Tibial nerve (tissue), 4 donors: ENCODE measurements at places on chromosomes 1 and 21.
A peak's percentile ranks its signal among the peaks of the same experiment; 100 is the strongest.

- no peak overlapping the region for H3K4me3 ChIP-seq
- H3K27ac ChIP-seq: no peak overlapping the region
- H3K27me3 ChIP-seq: no peaks in the 10 kb centered on the region
- H3K36me3 ChIP-seq: peaks cover 35% of the 10 kb centered on the region
These were observed 42.1 kb upstream of the CFHR3 start for GRCh38 chr1:196732526-196732925.

GRCh38 chr1:47524272-47524671 lies 86.4 kb downstream of the FOXD2 start:
- H3K27ac ChIP-seq: no peak overlapping the region
- H3K4me1 ChIP-seq: no peaks in the 10 kb centered on the region
- DNase-seq: no peak
- no peaks in the 10 kb centered on the region for H3K36me3 ChIP-seq
- H3K27me3 ChIP-seq: no peaks in the 10 kb centered on the region

- H3K4me1 ChIP-seq: peaks cover 50% of the 10 kb centered on the region
- H3K4me3 ChIP-seq: peak overlapping the region; percentile 61
- peak; percentile 73 for DNase-seq
- no peaks in the 10 kb centered on the region for H3K27me3 ChIP-seq
These were observed 10.9 kb downstream of the IRF2BP2 start for GRCh38 chr1:234598974-234599616.

DNA sequence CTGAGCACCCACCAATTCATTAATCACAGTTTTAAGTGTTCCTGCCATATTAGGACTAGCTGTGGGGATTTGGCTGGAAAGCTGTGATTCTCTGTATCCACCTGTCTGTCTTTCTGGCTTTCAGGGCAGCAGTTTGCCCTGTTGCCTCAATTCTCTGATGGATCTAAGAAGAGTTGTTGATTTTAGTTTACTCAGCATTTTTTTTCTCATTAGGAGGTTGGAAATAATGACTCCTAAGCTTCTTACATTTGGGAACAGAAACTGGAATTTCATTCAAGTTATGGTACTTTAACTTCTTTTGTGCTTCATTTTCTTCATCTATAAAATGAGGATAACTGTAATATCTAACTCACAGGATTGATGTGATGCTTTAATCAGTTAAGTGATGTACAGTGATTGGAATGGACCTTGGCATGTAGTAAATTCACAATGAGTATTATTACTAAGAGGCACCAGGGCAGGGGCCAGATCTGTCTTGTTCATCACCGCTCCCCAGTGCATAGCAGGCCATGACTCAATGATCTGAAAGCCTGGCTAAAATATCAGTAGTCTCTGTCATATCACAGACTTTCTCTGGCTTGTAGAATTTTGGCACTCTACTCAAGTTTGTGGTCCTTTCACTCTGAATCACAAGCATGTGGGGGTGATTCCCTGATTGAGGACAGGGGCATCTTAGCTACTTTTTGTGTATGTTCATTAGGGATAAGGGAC lies 51.4 kb upstream of the GREM2 start:
- H3K27ac ChIP-seq: no peak overlapping the region
- no peak overlapping the region for H3K4me3 ChIP-seq
- no peaks in the 10 kb centered on the region for H3K4me1 ChIP-seq
- no peak for DNase-seq

GRCh38 chr1:227449051-227449450 lies 114.3 kb upstream of the ZNF678 start:
- no peak overlapping the region for H3K27ac ChIP-seq
- DNase-seq: no peak
- no peaks in the 10 kb centered on the region for H3K4me1 ChIP-seq
- no peaks in the 10 kb centered on the region for H3K36me3 ChIP-seq

- H3K27me3 ChIP-seq: no peaks in the 10 kb centered on the region
- H3K4me1 ChIP-seq: no peaks in the 10 kb centered on the region
- H3K27ac ChIP-seq: no peak overlapping the region
- no peak overlapping the region for H3K4me3 ChIP-seq
- H3K36me3 ChIP-seq: no peaks in the 10 kb centered on the region
These were observed 89.9 kb upstream of the LBR start for GRCh38 chr1:225517697-225518096.

DNA sequence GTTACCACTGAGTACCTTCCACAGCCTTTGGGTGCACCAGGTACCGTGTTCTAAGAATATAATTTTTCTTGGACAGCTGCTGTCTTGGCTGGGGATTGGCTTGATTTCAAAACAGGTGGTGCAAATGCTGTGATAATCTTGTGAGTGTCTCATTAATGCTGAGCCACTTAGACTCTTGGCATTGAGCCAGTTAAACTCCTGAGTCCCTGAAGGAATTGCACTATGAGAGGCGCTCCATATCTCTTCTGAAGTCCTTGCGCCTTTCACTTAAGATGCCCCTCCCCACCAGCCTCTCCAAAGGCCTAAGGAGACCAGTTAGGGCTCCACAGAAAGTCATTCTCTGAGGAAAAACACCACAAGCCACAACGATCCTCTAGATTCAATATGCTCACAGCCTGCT lies 51.0 kb downstream of the BACH1 start:
- H3K4me3 ChIP-seq: no peak overlapping the region
- no peak overlapping the region for H3K27ac ChIP-seq
- H3K36me3 ChIP-seq: peaks cover 28% of the 10 kb centered on the region
- peaks cover 22% of the 10 kb centered on the region for H3K4me1 ChIP-seq
- DNase-seq: no peak
- H3K27me3 ChIP-seq: no peaks in the 10 kb centered on the region

DNA sequence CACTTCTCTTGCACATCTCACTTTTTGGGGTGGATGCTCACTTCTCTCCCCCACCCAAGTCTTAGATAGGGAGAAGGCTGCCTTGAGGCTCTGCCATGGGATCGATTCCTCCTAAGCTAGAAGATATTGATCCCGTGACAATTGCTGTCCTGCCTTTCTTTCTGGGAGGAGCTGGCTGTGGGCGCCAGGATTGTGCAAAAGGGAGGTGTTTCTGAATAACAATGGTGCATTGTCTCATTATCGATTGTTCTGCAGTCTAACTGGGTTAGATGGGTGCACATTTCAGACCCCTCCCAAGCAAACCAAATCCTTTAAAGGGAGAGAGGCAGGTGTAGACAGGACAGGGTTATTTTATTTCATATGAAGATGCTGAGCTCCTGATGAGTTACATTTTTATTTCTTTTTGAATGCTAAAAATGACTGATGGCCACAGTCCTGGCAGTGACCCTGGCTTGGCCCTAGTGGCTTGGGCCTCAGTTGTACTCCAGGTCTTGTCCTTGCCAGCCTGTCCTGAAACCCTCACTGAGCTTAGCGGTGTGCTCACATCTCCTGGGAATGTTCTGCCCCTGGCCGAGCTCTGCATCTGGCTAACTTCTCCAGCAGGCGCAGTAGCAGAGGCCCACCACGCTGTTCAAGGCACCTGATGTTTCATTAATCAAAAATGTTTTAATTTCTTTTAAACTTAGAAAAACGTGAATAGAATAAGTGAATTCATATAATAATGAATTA lies 99.0 kb upstream of the KAZN start:
- no peak overlapping the region for H3K27ac ChIP-seq
- no peak for DNase-seq
- no peaks in the 10 kb centered on the region for H3K36me3 ChIP-seq
- no peak overlapping the region for H3K4me3 ChIP-seq

DNA sequence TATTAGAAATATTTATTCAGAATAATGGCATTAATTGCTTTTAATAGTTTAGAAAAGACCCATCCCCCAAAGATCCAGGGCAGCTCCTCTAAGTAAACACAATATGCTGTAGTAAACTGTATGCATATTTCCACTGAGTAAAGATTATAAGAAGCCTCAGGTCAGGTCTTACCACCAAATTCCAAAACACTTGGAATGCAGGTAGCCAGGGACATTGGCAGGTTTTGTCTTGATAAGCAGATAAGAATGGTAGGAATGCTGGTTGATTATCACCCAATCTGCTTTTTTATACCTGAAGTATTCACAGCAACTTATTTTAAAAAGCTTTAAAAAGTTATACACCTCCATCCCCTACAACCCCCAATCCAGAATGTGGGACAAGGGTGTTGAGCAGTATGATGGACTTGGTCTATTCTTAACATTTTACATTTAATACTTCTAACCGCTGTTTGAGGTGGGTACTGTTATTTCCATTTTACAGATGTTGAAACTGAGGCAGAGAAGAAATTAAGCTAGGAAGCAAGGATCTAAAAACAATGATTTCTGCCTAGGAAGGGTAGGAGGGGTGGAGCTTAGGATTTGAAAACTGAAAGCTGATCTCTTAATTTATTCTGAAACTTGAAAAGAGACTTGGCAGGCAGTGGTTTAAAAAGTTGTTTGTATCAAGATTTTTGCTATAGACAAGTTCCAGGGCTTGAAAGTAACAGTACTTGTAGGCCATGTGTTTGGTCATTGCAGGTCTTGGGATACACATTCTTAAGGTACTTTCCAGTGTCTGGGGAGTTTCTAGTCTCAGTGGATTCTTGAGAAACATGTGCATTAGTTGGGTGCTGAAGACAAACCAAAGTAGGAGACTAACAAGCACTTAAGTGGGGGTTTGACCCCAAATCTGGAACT lies 15.6 kb upstream of the THEM4 start:
- H3K27me3 ChIP-seq: peaks cover 2% of the 10 kb centered on the region
- H3K4me3 ChIP-seq: no peak overlapping the region
- H3K27ac ChIP-seq: no peak overlapping the region
- no peaks in the 10 kb centered on the region for H3K36me3 ChIP-seq
- DNase-seq: no peak
- no peaks in the 10 kb centered on the region for H3K4me1 ChIP-seq

GRCh38 chr1:103373991-103374390 lies 151.5 kb upstream of the RNPC3 start:
- H3K4me3 ChIP-seq: no peak overlapping the region
- H3K27ac ChIP-seq: no peak overlapping the region
- no peak for DNase-seq

- no peak overlapping the region for H3K4me3 ChIP-seq
- H3K27me3 ChIP-seq: no peaks in the 10 kb centered on the region
- peaks cover 4% of the 10 kb centered on the region for H3K36me3 ChIP-seq
- no peak for DNase-seq
These were observed 2.8 kb downstream of the TARBP1 start for GRCh38 chr1:234476172-234476571.

- no peak for DNase-seq
- H3K36me3 ChIP-seq: no peaks in the 10 kb centered on the region
- peak overlapping the region; percentile 86 for H3K27ac ChIP-seq
- H3K4me3 ChIP-seq: peak overlapping the region; percentile 42
- no peaks in the 10 kb centered on the region for H3K27me3 ChIP-seq
- no peaks in the 10 kb centered on the region for H3K4me1 ChIP-seq
These were observed 36.0 kb downstream of the GPR3 start for GRCh38 chr1:27428316-27429028.

GRCh38 chr21:43332861-43333297 lies 94.1 kb downstream of the SIK1 start:
- H3K4me1 ChIP-seq: no peaks in the 10 kb centered on the region
- H3K27ac ChIP-seq: peak overlapping the region; percentile 83
- H3K36me3 ChIP-seq: no peaks in the 10 kb centered on the region
- H3K4me3 ChIP-seq: no peak overlapping the region

- H3K36me3 ChIP-seq: no peaks in the 10 kb centered on the region
- DNase-seq: no peak
- no peaks in the 10 kb centered on the region for H3K4me1 ChIP-seq
- H3K27me3 ChIP-seq: no peaks in the 10 kb centered on the region
These were observed 285.7 kb upstream of the ZP4 start for GRCh38 chr1:238176441-238176840.

GRCh38 chr1:207397525-207397926 lies 56.6 kb upstream of the CR2 start:
- DNase-seq: no peak
- no peak overlapping the region for H3K4me3 ChIP-seq
- no peaks in the 10 kb centered on the region for H3K4me1 ChIP-seq
- H3K36me3 ChIP-seq: no peaks in the 10 kb centered on the region
- no peak overlapping the region for H3K27ac ChIP-seq

- H3K36me3 ChIP-seq: no peaks in the 10 kb centered on the region
- H3K4me3 ChIP-seq: no peak overlapping the region
- H3K4me1 ChIP-seq: no peaks in the 10 kb centered on the region
- H3K27ac ChIP-seq: no peak overlapping the region
- no peak for DNase-seq
These were observed 283.5 kb downstream of the C1orf94 start for GRCh38 chr1:34460193-34460592.

- peaks cover 17% of the 10 kb centered on the region for H3K36me3 ChIP-seq
- no peak overlapping the region for H3K4me3 ChIP-seq
- no peaks in the 10 kb centered on the region for H3K4me1 ChIP-seq
These were observed 64.9 kb downstream of the ARHGEF16 start for GRCh38 chr1:3519301-3519885.

- H3K27ac ChIP-seq: no peak overlapping the region
- no peaks in the 10 kb centered on the region for H3K27me3 ChIP-seq
- no peak overlapping the region for H3K4me3 ChIP-seq
- H3K36me3 ChIP-seq: no peaks in the 10 kb centered on the region
- no peak for DNase-seq
These were observed 889.0 kb upstream of the ADGRL4 start for GRCh38 chr1:79895573-79895972.

GRCh38 chr1:21212126-21212525 lies 35.4 kb upstream of the EIF4G3 start:
- no peak overlapping the region for H3K4me3 ChIP-seq
- no peaks in the 10 kb centered on the region for H3K27me3 ChIP-seq
- no peak for DNase-seq
- no peak overlapping the region for H3K27ac ChIP-seq

DNA sequence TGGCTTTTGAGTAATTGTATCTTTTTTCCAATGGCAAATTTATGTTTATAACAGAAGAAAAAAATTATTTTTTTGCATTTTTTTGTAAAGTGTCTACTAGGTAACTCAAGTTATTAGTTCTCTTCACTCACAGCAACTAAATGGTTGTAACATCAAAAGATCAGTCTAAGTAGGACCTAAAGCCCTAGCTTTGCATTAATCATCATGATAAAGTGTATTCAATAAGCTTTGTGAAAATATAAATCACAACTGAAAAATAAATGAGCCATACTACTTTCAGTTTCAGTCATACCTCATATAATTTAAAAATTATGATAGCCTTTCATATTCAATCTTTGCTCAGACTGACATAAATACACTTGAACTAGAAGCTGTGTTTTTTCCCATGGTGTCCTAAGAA lies 6.9 kb downstream of the TAF5L start:
- H3K27me3 ChIP-seq: no peaks in the 10 kb centered on the region
- DNase-seq: no peak
- H3K4me3 ChIP-seq: no peak overlapping the region
- no peak overlapping the region for H3K27ac ChIP-seq
- peaks cover 5% of the 10 kb centered on the region for H3K36me3 ChIP-seq

GRCh38 chr1:199858171-199858570 lies 169.3 kb upstream of the NR5A2 start:
- no peak overlapping the region for H3K27ac ChIP-seq
- no peak overlapping the region for H3K4me3 ChIP-seq
- no peaks in the 10 kb centered on the region for H3K4me1 ChIP-seq

- no peak overlapping the region for H3K27ac ChIP-seq
- H3K36me3 ChIP-seq: no peaks in the 10 kb centered on the region
- H3K27me3 ChIP-seq: no peaks in the 10 kb centered on the region
These were observed 43.5 kb upstream of the SARS1 start for GRCh38 chr1:109170035-109170764.
